ENCODE measurements at places on chromosomes 6 and 20.
A peak's percentile ranks its signal among the peaks of the same experiment; 100 is the strongest.

GRCh38 chr6:73074175-73074574, 151.1 kb downstream of the KHDC1L start:
- no peak for DNase-seq

DNA sequence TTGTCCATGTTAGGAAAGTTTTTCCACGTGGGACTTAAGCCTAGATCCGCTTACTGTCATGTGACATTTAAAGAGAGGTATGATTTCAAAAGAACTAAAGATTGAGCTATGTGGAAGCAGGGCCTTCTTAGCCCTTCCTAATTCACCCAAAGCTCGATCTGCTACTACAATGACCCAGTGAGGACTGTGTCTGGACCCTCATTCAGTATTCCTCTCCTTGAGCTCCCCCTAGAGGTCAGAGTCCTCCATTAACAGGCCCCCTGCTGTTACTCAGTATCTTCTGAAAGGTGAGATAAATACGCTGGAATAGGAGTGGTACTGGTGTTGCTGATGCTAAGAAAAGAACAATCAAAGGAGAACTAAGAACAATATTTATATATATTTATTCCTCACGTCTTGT, 414.0 kb downstream of the GJA1 start:
- no peak for DNase-seq

DNA sequence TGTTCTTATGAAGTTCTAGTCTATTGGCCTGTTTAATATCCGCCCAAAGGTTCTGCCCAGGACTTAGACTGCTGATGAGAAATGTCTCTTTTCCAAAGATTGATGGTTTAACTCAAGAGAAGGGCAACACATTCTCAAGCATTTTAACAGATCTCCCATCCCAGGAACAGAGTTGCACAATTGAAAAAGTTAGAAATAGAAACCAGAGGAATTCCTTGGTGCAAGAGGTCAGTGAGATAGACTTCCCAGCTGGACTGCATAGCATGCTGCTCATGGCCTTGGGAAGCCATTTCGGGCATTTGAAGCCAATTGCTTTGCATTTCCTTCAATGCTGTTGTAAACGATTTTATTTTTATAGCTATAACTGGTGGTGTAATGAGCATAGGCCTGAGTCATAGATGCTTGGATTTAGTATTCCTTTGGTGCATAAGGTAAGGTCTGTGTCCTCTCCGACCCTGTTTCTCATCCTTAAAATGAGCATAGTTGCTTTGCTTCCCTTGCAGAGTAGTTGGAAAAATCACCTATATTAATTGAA, 292.2 kb upstream of the JAG1 start:
- no peak for DNase-seq

DNA sequence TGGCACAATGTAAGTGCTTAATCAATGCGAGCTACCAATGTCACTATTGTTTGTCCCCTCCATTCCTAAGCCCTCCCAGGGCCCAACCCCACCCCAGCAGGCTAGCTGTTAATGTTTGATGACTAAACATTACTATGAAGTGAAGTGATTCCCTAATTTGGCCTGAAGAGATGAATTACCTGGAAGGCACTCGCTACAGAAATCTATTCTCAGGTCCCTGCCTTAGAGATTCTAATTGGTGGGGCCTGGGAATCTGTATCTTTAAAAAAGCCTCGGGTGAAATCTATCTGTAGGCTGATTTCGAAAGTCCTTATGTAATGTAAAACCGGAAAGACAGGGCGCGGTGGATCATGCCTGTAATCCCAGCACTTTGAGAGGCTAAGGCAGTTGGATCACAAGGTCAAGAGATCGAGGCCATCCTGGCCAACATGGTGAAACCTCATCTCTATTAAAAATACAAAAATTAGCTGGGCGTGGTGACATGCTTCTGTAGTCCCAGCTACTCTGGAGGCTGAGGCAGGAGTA, 16.9 kb upstream of the SNAI1 start:
- no peak for DNase-seq

DNA sequence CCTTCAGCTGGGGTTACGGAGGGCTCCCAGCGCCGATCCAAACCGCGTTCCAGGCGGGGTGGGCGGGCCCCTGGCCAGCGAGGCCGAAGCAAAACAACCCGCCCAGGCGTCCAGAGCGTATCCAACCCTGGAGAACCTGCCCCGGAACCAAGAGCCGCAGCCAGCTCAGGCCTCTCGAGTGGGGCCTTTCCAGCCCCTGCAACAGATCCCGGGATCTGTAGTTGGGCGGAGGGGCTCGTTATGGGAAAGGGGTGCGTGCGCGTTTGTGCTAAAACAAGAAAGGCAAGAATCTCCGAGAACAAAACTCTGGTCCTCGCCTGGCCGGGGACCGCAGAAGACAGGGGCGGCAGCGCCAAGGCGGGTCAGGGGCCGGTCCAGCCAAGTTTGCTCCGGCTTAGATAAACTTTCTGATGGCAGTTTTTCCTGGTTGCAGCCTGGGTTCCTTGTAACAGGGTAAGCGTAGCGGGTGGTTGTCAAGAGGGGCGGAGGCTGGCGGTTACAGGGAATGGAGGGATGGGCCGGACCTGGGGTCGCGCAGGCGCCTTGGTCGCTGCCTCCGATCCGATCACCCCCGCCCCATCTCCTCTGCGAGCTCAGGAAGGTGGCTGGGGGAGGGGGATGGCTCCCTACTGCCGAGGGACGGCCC, 448 bp upstream of the RIN2 start:
- peak; percentile 79 for DNase-seq

GRCh38 chr6:63307581-63308246, 12.1 kb downstream of the LGSN start:
- no peak for DNase-seq

DNA sequence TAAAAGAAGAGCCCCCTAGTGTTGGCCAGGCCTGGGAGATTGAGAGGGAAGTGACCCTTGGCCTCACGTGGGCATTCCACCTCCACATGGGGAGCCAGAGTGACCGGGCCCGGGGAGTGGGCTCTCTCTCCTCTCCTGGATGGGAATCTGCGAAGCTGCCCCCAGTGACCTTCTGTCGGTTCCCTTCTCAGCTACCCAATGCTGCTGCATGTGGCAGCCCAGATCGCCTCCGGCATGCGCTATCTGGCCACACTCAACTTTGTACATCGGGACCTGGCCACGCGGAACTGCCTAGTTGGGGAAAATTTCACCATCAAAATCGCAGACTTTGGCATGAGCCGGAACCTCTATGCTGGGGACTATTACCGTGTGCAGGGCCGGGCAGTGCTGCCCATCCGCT, 10.1 kb upstream of the GTF2H4 start:
- DNase-seq = no peak

GRCh38 chr6:86952991-86953390, 15.7 kb downstream of the HTR1E start:
- DNase-seq = no peak
